M059J (cell line): ENCODE measurements at places on chromosomes 11 and 22.
A peak's percentile ranks its signal among the peaks of the same experiment; 100 is the strongest.

GRCh38 chr11:120484722-120485121 is 26.8 kb upstream of the GRIK4 start:
- DNase-seq, result no peak

DNA sequence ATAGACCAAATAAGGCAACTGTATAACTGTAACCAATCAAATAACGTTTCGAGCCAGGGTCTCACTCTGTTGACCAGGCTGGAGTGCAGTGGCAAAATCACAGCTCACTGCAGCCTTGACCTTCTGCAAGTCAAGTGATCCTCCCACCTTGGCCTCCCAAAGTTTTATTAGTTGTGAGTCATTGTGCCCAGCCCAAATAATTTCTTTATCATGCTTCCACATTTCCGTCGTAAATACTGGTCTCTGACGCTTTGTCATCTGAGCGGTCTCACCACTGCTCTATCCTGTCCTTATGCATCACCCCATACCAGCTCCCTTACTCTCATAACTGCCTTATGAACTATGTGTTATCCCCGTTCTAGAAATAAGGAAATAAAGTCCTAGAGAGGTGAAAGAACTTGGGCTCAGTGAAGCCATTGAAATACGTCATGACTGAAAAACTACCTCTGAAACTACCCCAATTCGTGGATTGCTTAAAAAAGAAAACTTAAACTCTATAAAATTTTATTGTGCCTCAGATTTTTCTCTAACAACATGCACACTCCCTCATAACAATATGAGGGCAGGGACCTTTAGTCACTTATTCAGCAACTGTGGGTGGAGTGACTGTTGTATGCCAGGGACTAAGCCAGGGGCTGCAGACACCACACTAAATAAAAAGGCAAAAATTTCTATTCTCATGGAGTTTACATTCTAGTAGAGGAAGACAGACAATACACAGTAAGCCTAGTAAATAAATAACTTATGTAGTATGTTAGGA is 15.8 kb upstream of the RTN4RL2 start:
- peak; percentile 87 for DNase-seq

- DNase-seq, result no peak
Observed at GRCh38 chr11:114125531-114125930, 66.0 kb downstream of the ZBTB16 start.

DNA sequence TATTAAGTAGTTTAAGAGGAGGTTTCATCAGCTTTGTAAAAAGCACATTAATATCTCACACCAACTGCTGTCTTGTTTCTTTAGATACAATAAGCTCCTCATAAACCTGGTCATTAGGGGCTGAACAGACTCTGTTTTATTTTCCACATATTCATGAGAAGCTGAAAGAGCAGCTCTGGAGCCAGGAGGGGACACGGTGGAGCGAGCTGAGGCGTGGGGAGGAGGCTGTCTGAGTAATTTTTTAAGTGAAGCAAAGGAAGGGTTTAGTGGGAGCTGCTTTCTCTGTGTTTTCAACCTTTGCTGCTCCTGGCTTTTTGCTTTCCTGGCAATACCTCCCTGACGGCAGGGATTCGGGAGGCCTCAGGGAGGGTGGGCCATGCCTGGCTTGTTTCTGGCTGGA is 67.0 kb upstream of the EIF3D start:
- no peak for DNase-seq

DNA sequence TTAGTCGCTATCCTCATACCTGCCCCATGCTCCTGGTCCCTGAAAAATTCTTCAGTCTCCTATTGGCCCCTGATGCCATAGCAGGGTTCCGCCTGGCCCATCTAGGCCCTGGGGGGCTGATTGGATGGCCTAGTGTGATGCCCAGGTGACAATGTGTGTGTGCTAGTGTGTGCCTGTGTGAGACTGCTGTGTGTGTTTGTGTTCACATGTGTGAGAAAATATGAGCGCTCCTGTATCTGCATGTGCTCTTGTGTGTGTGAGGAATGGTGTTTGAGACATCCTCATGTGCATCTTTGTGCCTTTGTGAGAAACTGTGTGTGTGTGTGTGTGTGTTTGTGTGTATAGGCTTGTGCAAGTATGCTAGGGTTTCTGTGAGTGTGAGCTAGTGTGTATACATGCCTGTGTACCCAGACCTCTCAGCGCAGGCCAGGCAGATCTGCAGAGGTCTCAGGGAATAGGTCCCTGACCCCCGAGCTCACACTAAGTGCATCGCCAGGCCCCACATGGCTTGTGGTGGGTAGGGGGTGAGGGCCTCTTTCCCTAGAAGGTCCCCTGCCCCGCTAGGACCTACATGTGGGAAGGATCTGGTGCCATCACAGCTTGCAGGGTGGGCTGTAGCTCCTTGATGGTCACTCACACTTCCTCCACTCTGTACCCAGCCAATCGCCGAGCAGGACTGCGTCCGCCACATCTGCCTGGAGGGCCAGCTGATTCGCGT is 64.6 kb downstream of the OTOG start:
- DNase-seq, result no peak
